ENCODE measurements at places on chromosomes 12 and 14. TPM values are rescaled to one million over a fixed set of nuclear protein-coding genes. Genes with fewer than 3 reads are reported as not detected.

The SAMD15 gene
- total RNA-seq, result 1.1 TPM

The SLC2A13 gene
- 0.29 TPM for total RNA-seq

The TAS2R50 gene
- total RNA-seq, result 1.6 TPM

The RFLNA gene
- not detected for total RNA-seq

The RASSF8 gene
- not detected for total RNA-seq

The CD27 gene
- total RNA-seq, result 116 TPM

The LDHB gene
- total RNA-seq, result 1,270 TPM

The TSPAN8 gene
- 0.49 TPM for total RNA-seq

The CLEC12A gene
- not detected for total RNA-seq

The GLI1 gene
- total RNA-seq, result 1.2 TPM

The PLCZ1 gene
- not detected for total RNA-seq

The FAM161B gene
- total RNA-seq, result 1.0 TPM

The PAH gene
- 1.9 TPM for total RNA-seq

The ADAMTS20 gene
- total RNA-seq, result not detected

The ALDH1L2 gene
- total RNA-seq, result 13.2 TPM

The WNT1 gene
- total RNA-seq, result not detected

DNA sequence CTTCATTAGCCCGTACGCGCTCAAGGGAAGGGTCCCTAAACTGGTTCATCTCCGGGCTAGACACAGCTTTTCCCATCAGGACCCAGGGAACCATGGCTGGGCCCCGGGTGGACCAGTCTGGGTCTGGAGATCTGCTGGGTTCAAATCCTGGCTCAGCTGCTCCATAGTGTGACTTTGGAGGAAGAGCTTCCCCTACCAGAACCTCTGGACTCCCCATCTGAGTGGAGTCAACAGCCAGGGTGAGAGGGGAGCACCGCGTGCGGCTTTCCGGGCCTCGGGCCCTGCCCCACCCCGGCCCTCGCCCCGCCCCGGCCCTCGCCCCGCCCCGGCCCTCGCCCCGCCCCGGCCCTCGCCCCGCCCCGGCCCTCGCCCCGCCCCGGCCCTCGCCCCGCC is 41.2 kb downstream of the BEGAIN start:
- DNase-seq, result no peak

DNA sequence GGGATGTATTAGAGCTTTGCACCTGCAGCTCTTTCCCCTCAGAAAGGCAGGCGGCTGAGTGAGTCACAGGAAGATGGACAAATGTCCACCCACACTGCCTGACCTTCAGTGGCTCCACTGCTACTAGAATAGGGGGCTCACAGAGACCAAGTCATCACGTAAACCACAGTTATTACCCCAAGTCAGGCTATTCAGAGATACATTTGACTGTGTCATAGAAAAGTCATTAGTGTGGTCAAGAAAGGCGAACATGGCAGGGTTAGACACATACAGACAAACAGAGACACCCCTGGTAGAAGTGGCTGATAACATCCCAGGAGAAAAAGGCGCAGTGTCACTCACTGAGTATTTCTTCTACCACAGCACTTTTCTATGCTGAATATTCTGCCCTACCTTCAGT is 36.0 kb downstream of the GCH1 start:
- no peak for DNase-seq

- no peak for DNase-seq
Observed at GRCh38 chr12:104957719-104958000, 430 bp downstream of the SLC41A2 start.

DNA sequence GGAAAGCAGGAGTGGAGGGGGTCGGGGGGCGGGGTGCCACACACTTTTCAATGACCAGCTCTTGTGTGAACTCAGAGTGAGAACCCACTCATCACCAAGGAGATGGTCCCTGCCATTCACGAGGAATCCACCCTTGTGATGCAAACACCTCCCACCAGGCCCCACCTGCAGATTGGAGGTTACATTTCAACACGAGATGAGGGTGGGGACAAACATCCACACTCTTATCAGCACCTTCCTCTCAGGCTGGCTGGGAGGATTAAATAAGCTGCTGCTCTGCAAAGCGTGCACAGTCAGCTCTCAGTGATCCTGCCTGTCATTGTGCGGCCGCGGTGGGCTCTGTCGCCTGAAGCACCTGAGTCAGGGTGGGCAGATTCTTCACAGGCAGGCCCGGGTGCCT is 39.7 kb downstream of the AACS start:
- no peak for DNase-seq

DNA sequence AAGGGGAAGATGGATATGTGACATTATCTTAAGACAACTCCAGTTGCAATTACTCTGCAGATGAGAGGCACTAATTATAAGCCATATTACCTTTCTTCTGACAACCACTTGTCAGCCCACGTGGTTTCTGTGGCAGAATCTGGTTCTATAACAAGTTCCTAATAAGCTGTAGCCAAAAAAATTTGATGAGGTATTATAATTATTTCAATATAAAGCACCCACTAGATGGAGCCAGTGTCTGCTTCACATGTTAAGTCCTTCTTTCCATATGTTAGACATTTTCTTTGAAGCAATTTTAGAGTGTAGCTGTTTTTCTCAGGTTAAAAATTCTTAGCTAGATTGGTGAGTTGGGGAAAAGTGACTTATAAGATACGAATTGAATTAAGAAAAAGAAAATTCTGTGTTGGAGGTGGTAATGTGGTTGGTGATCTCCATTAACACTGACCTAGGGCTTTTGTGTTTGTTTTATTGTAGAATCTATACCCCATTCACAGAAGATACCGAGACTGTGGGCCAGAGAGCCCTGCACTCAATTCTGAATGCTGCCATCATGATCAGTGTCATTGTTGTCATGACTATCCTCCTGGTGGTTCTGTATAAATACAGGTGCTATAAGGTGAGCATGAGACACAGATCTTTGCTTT is 36.9 kb downstream of the PSEN1 start:
- DNase-seq, result no peak

GRCh38 chr12:33639975-33640374 is 200.4 kb upstream of the SYT10 start:
- no peak for DNase-seq

DNA sequence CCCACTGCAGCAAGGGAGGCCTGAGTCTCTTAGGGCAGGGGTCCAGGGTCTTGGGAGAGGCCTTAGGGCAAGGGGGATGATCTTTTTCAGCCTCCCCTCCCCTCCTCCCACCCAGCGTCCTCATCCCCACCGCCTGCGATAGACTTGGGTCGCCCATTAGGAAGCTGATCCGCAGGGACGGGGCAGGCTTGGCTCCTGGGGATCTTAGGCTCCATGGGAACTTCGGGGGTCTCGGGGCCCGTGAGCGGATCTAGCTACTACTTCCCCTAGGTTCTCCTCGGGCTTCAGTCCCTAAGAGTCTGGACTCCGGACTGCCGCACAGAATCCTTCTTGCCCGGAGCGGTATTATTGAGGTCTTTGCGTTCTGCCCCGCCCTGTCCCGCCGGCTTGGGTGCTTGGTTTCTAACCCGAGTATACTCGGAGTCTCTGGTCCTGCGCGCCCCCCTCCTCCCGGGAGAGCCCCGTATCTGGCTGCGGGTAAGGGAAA is 2.2 kb upstream of the PTHLH start:
- DNase-seq, result no peak

DNA sequence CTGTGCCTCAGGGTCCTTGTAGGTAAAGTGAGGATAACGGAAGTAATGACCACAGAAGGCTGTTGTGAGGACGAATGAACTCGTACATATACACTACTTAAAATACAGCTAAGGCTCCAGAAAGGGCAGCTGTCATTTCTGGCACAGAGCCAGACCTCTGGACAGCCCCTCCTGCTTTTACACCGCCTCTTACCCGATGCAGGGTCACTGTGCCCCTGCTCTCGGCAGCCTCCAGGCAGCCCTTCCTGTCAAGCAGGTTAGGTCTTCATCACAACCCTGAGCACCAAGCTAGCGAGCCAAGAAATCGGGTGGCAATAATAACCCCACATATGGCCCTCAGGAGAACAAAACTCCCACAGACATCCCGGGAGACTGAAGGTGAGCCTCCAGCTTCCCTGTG is 8.5 kb downstream of the TMEM229B start:
- no peak for DNase-seq

- DNase-seq, result no peak
Observed at GRCh38 chr12:123723765-123724164, 11.6 kb downstream of the ATP6V0A2 start.

GRCh38 chr12:29427964-29428363 is 47.0 kb upstream of the ERGIC2 start:
- peak; percentile 37 for DNase-seq

- DNase-seq, result no peak
Observed at GRCh38 chr14:62934439-62934838, 110.8 kb downstream of the KCNH5 start.

- DNase-seq, result no peak
Observed at GRCh38 chr14:50357124-50357523, 39.6 kb downstream of the CDKL1 start.

- DNase-seq, result no peak
Observed at GRCh38 chr14:64715146-64715627, 11.0 kb downstream of the PLEKHG3 start.

DNA sequence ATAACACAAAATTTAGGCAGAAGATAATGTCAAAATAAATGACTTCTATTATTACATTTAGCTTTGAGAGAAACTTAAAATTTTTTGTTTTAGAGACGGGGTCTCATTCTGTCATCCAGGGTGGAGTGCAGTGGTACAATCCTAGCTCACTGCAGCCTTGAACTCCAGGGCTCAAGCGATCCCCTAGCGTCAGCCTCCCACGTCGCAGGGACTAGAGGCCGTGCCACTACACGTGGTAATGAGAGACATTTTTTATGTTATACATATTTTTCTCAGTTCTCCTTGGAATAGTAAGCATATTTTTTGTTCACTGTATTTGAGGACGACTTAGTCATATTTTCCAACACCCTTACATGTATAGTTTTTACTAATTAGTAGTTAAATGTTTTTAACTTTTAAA is 21.5 kb upstream of the NUDT4 start:
- DNase-seq, result no peak

DNA sequence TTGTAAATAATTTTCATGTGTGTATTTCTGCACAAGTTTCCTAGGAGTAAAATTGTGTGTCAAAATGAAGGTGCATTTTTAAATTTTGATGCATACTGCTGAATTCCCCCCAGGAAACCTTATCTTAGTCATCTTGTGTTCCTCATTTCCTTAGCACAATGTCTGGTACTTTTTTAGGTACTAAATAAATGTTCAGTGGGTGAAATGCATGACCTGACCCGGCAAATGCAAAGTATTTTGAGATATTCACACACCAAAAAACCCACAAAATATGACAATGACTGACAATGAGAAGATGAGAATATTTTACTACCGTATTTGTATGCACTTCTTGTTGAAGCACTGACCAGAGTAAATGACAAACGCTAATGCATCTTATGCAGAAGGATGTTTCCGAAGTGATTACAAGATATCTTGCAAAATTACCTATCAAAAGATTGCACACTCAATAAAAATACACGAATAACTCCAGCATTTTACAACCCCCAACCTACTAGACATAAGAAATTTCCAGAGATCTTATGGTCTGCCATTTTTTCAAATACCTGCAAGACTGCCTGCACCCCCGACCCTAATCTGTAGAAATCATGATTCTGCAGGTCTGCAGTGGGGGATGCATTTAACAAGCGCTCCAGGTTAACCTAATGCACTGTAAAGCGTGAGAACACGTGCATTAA is 895 bp upstream of the PRKAB1 start:
- DNase-seq, result peak; percentile 70

DNA sequence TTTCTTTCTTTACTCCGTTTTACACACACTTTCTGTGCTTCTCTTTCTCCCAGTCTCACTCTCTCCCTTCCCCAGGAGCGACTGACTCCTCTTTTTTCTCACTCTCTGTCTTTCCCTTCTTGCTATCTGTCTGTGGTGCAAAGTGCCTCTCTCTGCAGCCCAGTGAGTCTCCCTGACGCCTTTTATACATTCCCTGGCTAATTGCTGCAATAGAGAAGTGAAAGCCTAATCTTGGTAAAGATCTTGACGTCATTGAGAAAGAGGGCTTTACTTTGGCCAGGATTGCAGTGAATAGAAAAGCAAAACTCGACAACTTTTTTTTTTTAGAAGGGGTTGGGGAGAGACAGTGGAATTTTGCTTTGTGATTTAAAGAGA is 706 bp upstream of the DIO2 start:
- no peak for DNase-seq

DNA sequence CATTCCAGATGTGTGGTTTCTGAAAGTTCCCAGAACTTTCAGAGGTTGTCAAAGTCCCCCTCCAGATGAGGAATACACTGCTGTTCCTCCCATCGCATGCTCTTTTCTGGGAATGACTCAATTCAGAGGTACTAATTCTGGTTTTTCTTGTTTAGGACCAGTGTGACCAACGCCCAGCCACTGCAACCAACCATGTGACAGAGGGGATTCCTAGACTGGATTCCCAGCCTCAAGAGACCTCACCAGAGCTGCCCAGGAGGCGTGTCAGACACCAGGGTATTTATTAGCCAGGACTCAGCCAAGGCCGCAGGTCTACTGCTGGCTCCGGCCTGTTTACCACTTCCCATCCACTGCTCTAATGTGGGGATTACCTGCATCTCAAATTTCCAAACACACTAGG is 24.2 kb downstream of the TRAFD1 start:
- DNase-seq, result peak; percentile 35

- DNase-seq, result no peak
Observed at GRCh38 chr14:73289308-73289707, 52.0 kb downstream of the PAPLN start.

GRCh38 chr12:103600967-103601728 is 14.1 kb downstream of the STAB2 start:
- no peak for DNase-seq

GRCh38 chr14:48430805-48431204 is 755.4 kb upstream of the MDGA2 start:
- no peak for DNase-seq

DNA sequence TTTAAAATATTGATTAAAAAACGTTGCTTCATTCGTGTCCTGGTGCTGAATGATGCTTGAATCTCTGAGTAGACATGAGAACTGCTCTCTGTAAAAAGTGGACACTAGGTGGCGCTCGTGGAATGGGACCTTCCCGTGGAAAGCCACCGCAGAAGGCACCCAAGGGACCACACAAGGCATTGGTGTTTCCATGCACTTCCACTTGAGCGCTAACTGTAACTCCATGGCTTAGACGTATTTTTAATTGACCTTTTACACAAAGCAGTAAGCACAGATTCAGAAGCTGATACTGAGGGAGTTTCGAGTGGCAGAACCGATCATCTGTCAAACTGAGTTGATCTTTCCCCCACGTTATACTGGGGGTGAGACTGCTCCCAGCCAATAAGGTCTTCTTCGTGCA is 135.3 kb downstream of the PRKCH start:
- DNase-seq, result no peak

DNA sequence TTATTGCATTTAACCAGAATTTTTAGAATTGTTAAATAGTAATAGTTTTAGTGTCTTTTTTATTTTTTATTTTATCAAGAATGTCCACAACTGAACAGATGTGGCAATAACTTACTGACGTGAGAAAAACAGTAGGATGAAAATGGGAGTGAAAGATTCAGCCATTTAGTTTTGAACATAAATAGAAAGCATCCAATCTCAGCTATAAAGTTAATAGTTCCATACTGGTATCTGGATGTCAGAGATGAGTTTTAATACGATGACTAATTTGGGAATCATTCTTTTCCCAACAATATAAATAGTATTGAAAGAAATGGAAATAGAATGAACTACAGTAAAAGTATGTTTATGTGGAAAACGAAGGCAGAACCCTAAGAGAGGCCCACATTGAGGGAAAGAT is 159.4 kb downstream of the EPS8 start:
- no peak for DNase-seq

- no peak for DNase-seq
Observed at GRCh38 chr14:49972131-49972671, 79.3 kb downstream of the ARF6 start.

GRCh38 chr12:47819138-47819895 is 386 bp downstream of the HDAC7 start:
- DNase-seq, result no peak

GRCh38 chr14:96088481-96088880 is 49.3 kb downstream of the C14orf132 start:
- no peak for DNase-seq

All from GM12878 (cell line).